Activated naive CD8-positive, alpha-beta T cell treated with anti-CD3 and anti-CD28 coated beads for 36 hours (primary cell): ENCODE measurements at places on chromosomes 1 and 21. TPM values are rescaled to one million over a fixed set of nuclear protein-coding genes. Genes with fewer than 3 reads are reported as not detected.
A peak's percentile ranks its signal among the peaks of the same experiment; 100 is the strongest.

Gene CFAP298
- 48.5 TPM for total RNA-seq

DNA sequence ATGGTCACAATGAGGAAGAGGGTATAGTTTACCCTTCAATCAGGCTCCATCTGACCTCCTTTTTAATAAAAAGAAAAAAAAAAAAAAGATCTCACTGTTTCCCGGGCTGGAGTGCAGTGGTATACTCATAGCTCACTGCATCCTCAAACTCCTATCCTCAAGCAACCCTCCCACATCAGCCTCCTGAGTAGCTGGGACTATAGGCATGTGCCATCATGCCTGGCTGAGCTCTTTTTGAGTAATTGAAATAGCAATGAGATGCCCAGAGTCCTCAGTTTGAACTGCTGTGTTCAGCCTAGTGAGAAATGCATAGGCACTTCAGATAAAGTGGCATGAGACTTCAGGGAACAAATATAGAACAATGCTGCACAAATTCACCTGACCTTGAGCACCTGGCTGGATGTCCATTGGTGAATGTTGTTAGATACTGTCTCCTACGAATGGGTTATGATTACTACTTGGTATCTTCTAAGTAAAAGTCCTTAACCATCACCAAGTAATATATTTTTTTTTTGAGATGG lies 67.6 kb downstream of the NR5A2 start:
- no peak overlapping the region for H3K4me3 ChIP-seq
- no peak for DNase-seq
- peaks cover 3% of the 10 kb centered on the region for H3K27me3 ChIP-seq
- H3K27ac ChIP-seq = no peak overlapping the region

- H3K27ac ChIP-seq = no peak overlapping the region
- no peaks in the 10 kb centered on the region for H3K36me3 ChIP-seq
- H3K4me3 ChIP-seq = no peak overlapping the region
- H3K27me3 ChIP-seq = no peaks in the 10 kb centered on the region
- DNase-seq = no peak
- H3K4me1 ChIP-seq = no peaks in the 10 kb centered on the region
Measured at GRCh38 chr21:46206163-46207005, 22.1 kb upstream of the SPATC1L start.

- H3K27ac ChIP-seq = no peak overlapping the region
- no peak for DNase-seq
- H3K27me3 ChIP-seq = peaks cover 4% of the 10 kb centered on the region
- H3K4me1 ChIP-seq = no peaks in the 10 kb centered on the region
- no peak overlapping the region for H3K4me3 ChIP-seq
- no peaks in the 10 kb centered on the region for H3K36me3 ChIP-seq
Measured at GRCh38 chr1:71193153-71193552, 112.3 kb upstream of the ZRANB2 start.

DNA sequence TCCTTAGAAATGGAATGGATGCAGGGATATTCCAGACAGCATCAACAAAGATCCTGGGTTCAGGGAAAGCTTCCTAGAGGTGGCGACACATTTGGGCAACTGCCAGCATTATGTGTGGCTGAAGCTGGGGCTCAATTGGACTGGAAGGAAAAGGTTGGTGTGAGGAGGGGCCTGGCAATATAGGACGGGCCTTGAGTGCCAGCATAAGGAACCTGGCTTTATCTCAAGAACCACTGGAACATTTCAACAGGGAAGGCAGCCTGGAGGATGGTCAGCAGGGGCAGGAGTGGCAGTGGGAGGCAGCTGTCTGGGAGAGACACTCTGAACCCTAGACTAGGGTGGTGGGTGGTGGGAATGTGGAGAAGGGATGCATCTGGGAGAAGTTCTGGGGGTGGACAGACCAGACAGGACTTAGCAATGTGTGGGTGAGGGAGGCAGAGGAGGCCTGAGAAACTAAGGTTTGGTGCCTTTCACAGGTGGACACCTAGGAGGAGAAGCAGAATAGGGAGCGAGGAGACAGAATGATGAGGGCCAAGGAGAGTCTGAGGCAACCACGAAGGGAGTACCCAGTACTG lies 3.5 kb downstream of the SH3BGRL3 start:
- H3K27me3 ChIP-seq = no peaks in the 10 kb centered on the region
- H3K27ac ChIP-seq = peak overlapping the region; percentile 99
- peaks cover 78% of the 10 kb centered on the region for H3K4me1 ChIP-seq
- DNase-seq = no peak
- H3K36me3 ChIP-seq = peaks cover 58% of the 10 kb centered on the region

Gene SHISA4
- not detected for total RNA-seq

Gene AVPR1B
- not detected for total RNA-seq

DNA sequence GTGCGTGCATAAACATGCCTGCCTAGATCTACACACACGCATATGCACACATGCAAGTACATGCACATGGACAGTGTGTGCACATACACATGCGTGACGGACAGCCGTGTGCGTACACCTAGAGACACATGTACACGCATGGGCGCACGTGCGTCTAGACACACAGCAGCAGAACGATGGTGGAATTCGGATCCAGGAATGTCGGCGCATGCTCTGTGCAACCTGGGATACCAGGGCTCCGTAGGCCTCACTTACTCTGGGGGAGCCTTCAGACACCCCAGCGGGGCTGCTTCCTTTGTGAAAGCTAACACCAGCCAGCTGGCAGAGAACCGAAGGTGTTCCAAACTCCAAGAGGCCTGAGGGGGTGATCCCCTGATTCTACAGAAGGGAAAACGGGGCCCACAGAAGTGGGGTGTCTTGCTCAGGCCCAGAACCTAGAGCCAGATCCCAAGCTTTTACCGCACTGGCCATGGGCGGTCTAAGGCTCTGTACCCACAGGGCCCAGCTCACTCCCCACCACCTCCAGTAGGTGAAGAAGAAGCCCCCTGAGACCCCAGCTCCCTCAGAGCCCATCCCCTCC lies 27.4 kb upstream of the ARHGEF16 start:
- no peak overlapping the region for H3K27ac ChIP-seq
- DNase-seq = no peak
- no peak overlapping the region for H3K4me3 ChIP-seq
- no peaks in the 10 kb centered on the region for H3K36me3 ChIP-seq
- no peaks in the 10 kb centered on the region for H3K4me1 ChIP-seq

Gene CR1
- total RNA-seq = not detected

- no peak for DNase-seq
- H3K4me1 ChIP-seq = peaks cover 8% of the 10 kb centered on the region
- H3K27me3 ChIP-seq = no peaks in the 10 kb centered on the region
Measured at GRCh38 chr21:29185172-29185571, 54.7 kb downstream of the MAP3K7CL start.

Gene CFAP141
- total RNA-seq = not detected

- H3K4me3 ChIP-seq = no peak overlapping the region
- H3K36me3 ChIP-seq = peaks cover 6% of the 10 kb centered on the region
- H3K27me3 ChIP-seq = no peaks in the 10 kb centered on the region
- peaks cover 2% of the 10 kb centered on the region for H3K4me1 ChIP-seq
- no peak overlapping the region for H3K27ac ChIP-seq
Measured at GRCh38 chr1:91537281-91537986, 36.8 kb downstream of the CDC7 start.

DNA sequence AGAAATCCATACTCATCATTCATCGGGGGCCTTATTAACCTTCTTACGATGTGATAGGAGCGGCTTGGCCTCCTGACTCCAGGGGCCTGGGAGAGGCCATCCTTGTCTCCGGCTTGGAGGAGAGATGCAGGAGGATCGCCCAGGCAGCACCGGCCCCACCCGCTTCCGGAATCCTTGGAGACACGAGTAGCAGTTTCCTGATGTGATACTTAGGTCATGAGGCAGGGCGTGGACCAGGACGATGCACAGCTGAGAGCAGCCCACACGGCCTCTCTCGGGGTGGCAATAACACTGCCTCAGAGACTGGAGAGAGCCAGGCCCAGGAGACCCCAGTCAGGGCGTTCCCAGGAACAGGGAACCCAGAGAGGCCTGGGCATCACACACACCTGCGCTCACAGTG lies 163.6 kb upstream of the ARHGEF16 start:
- no peaks in the 10 kb centered on the region for H3K27me3 ChIP-seq
- H3K36me3 ChIP-seq = no peaks in the 10 kb centered on the region
- DNase-seq = no peak
- no peak overlapping the region for H3K4me3 ChIP-seq
- H3K4me1 ChIP-seq = no peaks in the 10 kb centered on the region

DNA sequence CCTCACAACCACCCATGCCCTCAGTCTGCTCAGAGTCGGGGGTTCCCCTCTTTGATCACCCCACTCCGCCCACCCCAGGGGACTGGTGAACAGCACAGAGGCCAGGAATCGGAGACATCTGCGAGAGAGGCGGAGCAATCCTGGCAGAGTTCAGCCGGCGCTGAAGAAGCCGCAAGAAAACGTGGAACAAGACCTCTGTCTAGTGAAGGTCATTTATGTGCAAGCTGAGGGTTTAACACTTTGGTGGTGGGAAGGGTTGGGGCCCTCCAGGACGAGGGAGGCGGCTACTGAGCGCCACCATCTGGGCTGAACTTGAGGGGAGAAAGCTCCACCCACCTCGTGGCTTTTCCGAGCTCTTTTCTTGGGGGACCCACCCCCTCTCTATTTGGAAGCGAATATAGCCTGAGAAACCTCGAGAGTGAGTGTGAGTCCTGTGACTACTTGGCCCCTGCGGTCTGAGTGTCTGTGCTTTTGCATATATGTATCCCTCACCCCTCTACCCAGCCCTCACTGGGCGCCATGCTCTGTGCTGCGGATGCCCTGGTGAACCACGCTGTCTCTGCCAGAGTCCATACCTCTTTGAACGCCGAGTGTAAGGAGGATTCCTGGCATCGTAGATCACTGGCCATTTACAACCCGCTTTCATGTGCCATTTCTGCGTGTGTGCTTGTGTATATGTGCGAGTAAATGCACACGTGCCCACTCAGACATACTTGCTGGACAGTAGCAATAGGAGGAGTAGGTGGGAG lies 1.2 kb upstream of the EPHA10 start:
- peaks cover 2% of the 10 kb centered on the region for H3K36me3 ChIP-seq
- peak; percentile 38 for DNase-seq
- peaks cover 17% of the 10 kb centered on the region for H3K4me1 ChIP-seq
- H3K27me3 ChIP-seq = peaks cover 89% of the 10 kb centered on the region

GRCh38 chr1:51691920-51692319 lies 75.0 kb downstream of the OSBPL9 start:
- no peak for DNase-seq
- H3K27me3 ChIP-seq = no peaks in the 10 kb centered on the region

Gene FMO5
- total RNA-seq = 0.22 TPM

Gene CHI3L2
- total RNA-seq = 9.2 TPM

Gene NADK
- 77.1 TPM for total RNA-seq

- no peaks in the 10 kb centered on the region for H3K27me3 ChIP-seq
- DNase-seq = no peak
- peaks cover 2% of the 10 kb centered on the region for H3K36me3 ChIP-seq
Measured at GRCh38 chr1:158972841-158973240, 36.9 kb upstream of the IFI16 start.

GRCh38 chr21:42526379-42526727 lies 12.7 kb downstream of the SLC37A1 start:
- no peaks in the 10 kb centered on the region for H3K27me3 ChIP-seq
- H3K4me3 ChIP-seq = no peak overlapping the region
- H3K27ac ChIP-seq = peak overlapping the region; percentile 90
- no peak for DNase-seq

GRCh38 chr21:45383111-45383614 lies 21.8 kb upstream of the COL18A1 start:
- H3K27me3 ChIP-seq = peaks cover 18% of the 10 kb centered on the region
- no peak overlapping the region for H3K27ac ChIP-seq
- no peaks in the 10 kb centered on the region for H3K4me1 ChIP-seq
- no peaks in the 10 kb centered on the region for H3K36me3 ChIP-seq
- no peak for DNase-seq

Gene ILDR2
- 5.7 TPM for total RNA-seq

GRCh38 chr1:196515904-196516303 lies 92.3 kb downstream of the KCNT2 start:
- H3K4me1 ChIP-seq = no peaks in the 10 kb centered on the region
- no peak for DNase-seq
- H3K36me3 ChIP-seq = no peaks in the 10 kb centered on the region
- H3K4me3 ChIP-seq = no peak overlapping the region
- H3K27ac ChIP-seq = no peak overlapping the region
- no peaks in the 10 kb centered on the region for H3K27me3 ChIP-seq

Gene SUSD4
- total RNA-seq = 0.33 TPM

Gene BRDT
- total RNA-seq = not detected

DNA sequence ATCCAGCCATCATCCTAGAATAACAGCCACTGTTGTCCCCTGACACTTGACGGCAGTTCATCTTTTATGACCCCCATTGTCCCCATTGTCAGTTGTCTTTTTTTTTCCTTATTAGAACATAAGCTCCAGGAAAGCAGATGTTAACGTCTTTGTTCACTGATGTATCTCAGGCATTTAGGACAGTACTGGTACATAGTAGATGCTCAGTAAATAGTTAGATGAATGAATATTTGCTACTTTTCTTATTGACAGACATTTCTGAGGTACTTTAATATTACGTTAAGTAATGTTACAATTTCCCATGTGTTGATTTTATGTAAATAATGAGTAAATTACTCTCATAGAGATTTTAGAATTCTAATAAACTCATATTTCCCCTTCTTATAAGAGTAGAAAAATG lies 69.5 kb downstream of the ADARB1 start:
- peaks cover 4% of the 10 kb centered on the region for H3K36me3 ChIP-seq
- no peak overlapping the region for H3K27ac ChIP-seq
- DNase-seq = no peak
- no peaks in the 10 kb centered on the region for H3K27me3 ChIP-seq
- no peak overlapping the region for H3K4me3 ChIP-seq
- no peaks in the 10 kb centered on the region for H3K4me1 ChIP-seq

Gene FCMR
- 42.9 TPM for total RNA-seq

Gene PIGV
- total RNA-seq = 20.9 TPM

GRCh38 chr1:176567190-176567794 lies 104.3 kb downstream of the PAPPA2 start:
- H3K36me3 ChIP-seq = no peaks in the 10 kb centered on the region
- H3K4me1 ChIP-seq = no peaks in the 10 kb centered on the region
- H3K4me3 ChIP-seq = no peak overlapping the region
- no peak for DNase-seq

Gene NFIA
- 1.3 TPM for total RNA-seq

Gene NPHS2
- total RNA-seq = not detected
